ENCODE measurements at places on chromosomes 16 and 17.

- DNase-seq = no peak
Observed at GRCh38 chr17:77418609-77419008, 277.8 kb downstream of the SEC14L1 start.

- no peak for DNase-seq
Observed at GRCh38 chr16:22318690-22319358, 21.6 kb downstream of the POLR3E start.

- no peak for DNase-seq
Observed at GRCh38 chr17:63550817-63551639, 751 bp downstream of the DCAF7 start.

DNA sequence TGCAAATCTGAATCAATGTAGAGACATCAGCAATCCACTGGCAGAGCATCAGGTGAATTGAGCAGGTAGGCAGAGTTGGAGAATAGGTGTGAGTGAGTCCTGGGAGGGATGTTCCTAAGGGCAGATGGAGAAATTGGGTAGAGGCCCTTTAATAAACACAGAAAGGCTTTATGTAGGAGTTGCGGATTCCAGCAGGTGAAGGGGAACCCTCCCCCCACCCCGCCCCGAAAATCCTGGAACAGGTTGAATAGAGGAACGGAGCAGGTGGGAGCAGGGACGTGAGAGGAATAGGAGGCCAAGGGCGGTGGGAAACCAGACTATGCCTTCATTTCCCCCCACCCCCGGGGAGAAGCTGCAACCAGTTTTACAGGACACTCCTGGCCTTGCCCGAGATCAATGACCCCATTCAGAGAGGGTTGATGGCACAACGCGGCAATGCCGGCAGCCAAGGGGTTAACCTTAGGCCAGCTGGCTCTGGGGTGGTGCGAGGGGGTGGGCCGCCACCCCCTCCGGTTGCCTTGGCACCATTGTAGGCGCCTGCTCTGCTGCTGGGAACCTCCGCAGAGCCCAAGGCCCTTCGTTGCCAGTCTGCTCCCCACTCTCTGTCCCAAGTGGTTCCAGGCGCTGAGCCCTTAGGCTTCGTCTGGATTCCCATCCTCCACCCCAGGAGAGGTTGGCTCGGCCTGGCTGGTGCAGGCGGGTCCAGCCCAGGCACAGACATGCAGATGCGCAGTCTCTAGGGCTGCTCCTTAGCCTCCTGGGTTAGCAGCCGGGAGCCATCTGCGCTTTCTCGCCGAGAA is 814 bp upstream of the RUNDC3A start:
- no peak for DNase-seq

- DNase-seq = no peak
Observed at GRCh38 chr17:72602517-72603419, 481.9 kb downstream of the SOX9 start.

DNA sequence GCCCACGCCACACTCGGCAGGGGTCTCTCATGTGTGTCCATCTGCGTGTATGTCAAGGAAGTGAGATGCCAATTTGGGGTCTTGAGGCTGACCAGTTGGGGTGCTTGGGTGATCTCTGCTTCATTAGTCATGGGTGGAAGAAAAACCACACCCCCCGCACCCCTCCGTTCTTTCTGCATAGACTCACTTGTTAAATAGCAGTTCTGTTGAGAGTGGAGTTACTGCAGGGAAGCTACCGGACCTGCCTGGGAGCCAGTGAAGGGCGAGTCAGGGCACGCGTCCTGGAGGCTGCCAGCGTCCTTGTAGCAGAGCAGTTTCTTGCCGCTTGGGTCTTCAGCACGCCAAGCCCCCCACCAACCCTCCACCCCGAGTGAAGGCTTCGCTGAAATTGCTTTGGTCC is 8.5 kb downstream of the SNN start:
- DNase-seq = no peak

DNA sequence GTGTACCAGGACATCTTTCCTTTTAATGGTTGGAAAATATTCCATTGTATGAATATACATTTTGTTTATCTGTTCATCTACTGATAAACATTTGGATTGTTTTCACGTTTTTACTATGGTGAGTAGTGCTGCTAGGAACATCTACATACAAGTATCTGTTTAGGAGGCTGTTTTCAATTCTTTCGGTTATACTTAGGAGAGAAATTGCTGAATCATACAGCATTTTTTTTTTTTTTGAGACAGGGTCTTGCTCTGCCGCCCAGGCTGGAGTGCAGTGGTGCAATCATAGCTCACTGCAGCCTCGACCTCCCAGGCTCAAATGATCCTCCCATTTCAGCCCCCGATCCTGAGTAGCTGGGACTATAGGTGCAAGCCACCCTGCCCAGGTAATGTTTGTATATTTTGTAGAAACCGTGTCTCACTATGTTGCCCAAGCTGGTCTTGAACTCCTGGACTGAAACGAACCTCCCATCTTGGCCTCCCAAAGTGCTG is 122.9 kb downstream of the CRLF3 start:
- DNase-seq = no peak

- no peak for DNase-seq
Observed at GRCh38 chr17:49527927-49528651, 33.0 kb downstream of the NGFR start.

DNA sequence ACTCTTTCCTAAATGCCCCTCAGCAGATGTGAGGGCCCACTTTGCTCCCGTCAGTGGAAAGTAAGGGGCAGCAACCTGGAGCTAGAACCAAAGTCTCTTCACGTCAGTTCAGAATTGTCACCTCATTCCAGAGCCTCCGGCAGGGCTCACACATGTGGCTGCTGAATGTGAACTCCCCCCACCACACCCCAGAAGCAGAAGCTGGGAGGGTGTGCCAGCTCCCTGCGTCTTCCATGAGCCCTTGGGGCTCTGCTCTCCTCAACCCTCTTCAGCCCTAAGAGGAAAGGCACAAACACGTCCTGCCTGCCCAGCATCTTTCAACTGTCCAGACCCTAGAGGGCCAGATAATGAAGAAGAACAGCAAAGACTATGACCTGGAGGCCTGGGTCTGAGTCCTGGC is 105.3 kb downstream of the SALL1 start:
- no peak for DNase-seq

DNA sequence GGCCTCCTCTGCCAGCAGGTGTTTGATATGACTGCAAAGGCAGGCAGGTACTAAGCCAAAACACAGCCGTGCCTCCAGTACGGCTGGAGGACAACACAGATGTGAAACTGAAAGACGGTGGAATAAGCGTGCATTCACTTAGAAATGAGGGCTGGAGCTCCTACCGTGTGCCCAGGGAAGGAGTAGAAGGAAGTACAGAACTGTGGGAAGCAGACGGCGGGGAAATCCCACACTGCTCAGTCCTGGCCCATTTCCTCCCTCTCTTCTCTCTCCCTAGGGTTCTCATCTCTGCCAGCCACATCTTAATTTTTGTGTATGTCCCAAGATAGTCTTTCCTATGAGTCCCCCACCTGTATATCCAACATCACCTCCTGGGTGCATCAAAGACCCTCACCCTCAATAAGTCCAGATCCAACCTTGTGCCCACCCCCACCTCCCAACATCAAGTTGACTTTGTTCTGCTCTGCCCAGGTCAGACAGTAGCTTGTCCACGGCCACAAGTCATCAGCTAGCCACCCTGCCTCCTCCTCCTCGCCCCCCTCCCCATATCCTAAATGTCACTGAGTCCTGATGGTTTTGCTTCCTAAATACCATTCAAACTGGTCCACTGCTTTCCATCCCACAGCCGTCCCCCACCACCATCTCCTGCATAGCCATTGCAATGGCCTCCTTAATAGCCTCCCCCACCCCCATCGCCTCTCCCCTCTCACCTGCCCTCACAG is 77.1 kb upstream of the RPL38 start:
- no peak for DNase-seq

DNA sequence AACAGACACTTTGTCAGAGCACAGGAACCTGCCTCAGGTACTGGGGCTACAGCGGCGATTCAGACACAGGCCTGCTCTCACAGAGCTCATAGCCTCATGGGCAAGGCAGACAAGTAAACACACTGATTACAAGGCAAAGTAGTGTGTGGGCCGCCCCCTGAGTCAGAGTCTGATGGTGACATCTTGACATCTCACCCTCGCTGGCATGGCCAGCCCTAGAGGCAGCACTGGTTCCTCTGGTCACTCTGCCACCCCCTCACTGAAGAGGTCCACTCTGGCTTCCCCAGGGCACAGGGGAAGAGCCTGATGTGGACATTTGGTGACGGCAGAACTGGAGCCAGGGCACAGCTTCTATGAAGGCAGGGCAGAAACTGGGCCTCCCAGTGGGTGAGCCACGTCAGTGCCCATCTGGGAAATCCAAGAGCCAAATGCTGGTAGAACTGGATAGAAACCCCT is 32.9 kb upstream of the TOB1 start:
- DNase-seq = no peak

DNA sequence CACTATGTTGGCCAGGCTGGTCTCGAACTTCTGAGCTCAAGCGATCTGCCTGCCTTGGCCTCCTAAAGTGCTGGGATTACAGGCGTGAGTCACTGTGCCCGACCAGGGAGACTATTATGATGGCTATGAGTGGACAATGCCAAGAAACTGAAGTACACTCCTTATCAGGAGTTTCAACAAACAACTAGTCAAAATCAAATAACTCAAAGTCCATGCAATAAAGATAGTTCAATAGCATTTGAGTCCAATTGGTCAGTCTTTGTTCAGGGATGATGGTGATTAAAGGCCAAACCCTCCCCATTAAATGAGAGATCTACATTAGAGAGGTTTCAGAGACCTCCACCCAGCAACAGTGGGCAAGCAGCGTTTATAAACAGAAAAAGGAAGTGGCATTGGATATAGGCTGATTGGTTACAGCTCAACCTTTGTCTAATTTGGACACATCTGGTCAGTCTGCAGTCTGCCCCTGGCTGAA is 8.0 kb downstream of the CHST5 start:
- no peak for DNase-seq

GRCh38 chr17:61444831-61445230 is 7.4 kb upstream of the TBX4 start:
- no peak for DNase-seq

DNA sequence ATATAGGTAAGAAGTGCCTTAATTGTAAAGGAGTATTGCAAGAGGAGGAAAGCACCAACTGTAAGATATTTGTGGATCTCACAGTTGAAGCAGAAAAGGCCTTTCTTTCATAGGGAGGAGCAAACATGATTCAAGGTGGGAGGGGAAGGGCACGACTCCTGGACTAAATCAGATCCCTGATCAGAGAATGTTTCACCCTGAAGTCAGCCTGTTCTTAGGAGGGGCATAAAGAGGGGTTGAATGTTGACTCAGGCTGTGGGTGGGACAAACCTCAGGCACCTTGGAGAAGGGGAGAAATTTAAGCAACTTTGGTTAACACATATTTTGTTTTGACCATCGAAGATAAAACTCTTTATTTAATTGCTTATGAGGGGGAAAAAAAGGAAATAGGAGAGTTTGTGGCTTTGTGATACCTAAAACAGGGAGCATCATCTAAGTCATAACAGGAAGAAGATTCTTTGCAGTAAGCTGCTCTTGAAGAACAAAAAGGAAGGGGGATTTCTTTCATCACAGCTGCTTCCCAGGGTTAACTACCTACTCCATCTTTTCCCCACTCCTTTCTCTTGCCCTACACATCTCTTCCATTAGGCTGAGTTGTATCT is 158.6 kb upstream of the ZNF267 start:
- DNase-seq = no peak

DNA sequence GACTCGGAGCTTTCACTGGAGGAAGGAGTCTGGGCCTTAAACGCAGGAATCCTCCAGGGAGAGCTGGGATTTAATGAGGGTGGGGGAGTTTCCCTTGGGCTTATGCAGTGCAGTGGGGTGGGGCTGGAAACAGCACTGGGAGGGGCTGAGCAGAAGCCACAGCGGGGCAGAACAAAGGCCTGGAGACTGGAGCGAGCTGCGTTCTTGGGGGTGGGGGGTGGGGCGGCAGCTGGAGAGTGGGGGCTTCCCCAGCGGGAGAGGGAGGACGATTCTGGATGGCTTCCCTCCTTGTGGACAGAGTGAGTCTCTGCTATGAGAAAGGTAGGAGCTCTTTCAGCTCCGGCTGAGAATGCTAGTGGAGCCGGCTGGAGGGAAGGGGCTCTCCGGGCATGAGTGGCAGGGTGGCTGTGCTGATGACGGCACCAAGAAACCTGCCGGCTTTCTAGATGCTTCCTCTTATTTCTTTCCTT is 406.0 kb downstream of the SEC14L1 start:
- no peak for DNase-seq

DNA sequence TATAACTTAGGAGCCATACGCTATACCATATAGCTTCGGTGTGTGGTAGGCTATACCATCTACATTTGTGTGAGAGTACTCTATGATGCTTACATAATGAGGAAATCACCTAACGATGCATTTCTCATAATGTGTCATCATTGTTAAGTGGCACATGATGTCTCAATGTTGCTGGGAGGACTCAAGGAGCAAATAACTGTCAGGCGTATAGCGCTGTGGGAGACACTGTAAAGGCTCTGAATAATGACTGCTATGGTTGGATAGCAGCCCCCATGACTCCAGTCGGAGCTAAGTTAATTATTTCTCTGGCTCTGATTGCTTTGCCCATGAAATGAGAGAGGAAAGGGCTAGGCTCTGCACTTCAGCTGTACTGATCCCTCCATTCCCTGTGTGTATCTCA is 197.2 kb downstream of the RGS9 start:
- DNase-seq = no peak

DNA sequence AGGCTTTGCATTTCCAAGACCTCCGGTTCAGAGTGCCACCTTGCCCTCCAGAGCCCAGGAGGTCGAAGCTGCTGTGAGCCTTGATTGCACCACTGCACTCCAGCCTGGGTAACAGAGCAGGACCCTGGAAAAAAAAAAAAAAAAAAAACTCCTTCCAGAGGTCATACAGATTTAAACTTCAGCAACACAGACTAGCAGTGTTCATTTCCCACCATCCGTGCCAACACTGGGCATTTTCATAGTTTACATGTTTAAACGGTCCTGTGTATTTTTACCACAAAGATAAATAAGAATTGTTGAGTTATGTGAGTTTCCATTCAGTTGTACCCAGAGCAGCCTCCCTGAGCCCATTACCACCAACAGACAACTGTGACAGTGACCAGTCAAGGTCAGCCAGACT is 50.4 kb downstream of the ZDHHC7 start:
- no peak for DNase-seq

DNA sequence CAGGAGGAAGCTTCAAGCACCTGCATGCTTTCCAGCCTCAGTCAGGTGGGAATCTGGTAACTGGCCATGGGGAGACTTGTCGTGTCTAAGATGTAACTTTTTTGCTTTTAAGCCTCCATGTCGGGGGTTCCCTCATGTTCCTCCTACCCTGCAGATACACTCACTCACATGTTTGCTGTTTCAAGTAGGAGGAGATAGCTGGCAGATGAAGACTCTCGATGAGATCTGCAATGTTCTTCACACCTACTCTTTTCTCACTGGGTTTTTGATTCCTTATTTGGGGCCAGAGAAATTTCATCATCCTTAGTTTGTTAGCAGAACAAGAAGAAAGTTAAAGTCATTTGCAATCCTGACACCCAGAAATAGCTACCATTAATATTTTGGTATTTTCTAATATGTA is 24.7 kb downstream of the UTP4 start:
- DNase-seq = no peak
